HCEC 1CT (cell line): ENCODE measurements at places on chromosomes 4 and X.

GRCh38 chr4:73258686-73259570 lies at the start of gene ANKRD17:
Gene ANKRD17 (minus strand): TSS chr4:73258798. CDS start chr4:73258668, 130 bp downstream.
- peak; percentile 80 for DNase-seq

DNA sequence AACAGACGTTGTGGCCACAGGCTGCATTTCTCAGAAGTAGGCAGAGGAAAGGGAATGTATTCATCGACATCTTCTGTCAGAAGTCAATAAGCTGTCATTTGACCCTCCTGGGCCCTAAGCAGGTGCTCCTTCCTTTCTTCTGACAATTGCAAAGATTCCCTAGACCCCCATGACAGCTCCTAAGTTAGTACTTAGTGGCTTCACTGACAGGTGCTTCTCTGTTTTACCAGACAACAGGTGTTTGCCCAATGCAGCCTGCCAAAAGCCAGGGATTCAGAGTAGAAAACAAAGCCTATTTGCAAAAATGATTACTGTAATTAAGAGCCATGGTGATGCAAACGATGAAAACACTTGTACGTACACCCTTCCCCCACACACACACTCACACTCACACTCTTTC lies 7.5 kb upstream of the FGF5 start:
- DNase-seq, result no peak

- peak; percentile 37 for DNase-seq
Measured at GRCh38 chr4:78545275-78546246, 6.0 kb upstream of the ANXA3 start.

DNA sequence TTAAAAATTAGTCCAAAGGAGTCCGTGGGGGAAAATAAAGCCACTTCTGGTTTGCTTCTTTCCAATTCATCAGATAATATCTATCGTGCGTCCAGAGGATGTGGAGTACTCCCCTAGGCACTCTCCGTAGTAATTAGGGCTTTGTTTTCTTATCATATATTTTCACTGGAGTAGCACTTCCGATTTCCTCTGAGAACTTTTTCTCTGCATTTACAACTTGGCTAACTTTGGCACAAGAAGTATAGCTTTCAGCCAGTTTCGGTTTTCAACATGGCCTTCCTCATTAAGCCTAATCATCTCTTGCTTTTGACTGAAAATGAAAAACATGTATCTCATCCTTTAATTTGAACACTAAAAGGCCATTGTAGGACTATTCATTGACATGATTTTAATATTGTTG lies 80.5 kb downstream of the CASP3 start:
- no peak for DNase-seq

DNA sequence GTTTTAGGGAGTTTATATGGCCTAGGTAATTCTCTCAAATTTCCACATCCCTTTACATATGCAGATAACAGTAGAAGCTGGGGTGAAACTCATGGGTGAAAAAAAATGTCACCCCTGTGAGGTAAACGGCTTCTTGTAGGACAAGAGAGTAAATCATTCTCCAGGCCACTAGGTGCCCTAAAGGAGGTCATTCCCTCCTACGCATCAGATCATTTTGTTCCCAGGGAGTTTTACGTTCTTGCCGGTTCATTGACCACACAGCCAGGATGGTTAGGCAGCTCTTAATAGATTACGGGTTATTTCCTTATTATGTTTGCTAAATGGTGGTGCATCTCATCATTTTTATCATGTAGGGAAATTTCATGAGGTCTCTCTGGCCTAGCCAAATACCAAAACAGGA lies 225.8 kb upstream of the NOCT start:
- no peak for DNase-seq

DNA sequence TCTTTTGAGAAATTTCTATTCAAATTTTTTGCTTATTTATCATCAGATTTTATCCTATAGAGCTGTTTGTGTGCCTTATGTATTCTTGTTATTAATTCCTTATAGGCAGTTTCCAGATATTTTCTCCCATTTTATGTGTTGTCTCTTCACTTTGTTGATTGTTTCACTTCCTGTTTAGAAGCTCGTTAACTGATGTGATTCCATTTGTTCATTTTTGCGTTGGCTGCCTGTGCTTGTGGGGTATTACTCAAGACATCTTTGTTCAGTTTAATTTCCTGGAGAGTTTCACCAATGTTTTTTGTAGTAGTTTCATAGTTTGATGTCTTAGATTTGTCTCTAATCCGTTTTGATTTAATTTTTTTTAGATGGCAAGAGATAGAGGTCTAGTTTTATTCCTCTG lies 14.6 kb downstream of the ZNF718 start:
- DNase-seq, result no peak

DNA sequence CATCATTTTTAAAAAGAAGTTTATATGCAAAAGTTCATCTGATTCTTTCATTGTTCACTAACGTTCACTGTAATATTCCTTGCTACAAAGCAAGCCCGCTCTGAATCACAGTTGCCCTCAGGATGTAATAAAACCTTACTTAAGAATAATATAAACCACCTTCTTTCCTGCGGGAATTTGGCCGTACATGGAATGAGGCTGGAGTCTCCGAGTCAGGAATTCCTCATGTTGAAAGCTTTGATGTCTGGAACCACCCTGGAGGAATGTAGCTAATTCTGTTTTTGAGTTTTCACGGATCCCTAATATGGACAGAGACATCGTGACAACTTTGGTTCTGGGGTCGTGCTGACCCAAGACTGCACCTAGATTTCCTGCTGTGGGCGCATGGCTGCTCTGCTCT lies 58.5 kb downstream of the CRLF2 start:
- no peak for DNase-seq

- DNase-seq, result peak; percentile 14
Measured at GRCh38 chr4:73257651-73258435, 755 bp downstream of the ANKRD17 start.
